ENCODE measurements at places on chromosomes 7 and 10. TPM values are rescaled to one million over a fixed set of nuclear protein-coding genes. Genes with fewer than 3 reads are reported as not detected.

SMARCD3 gene
- 37.2 TPM for total RNA-seq

SYCE1 gene
- total RNA-seq: 2.0 TPM

TFR2 gene
- 0.26 TPM for total RNA-seq

SLC29A4 gene
- total RNA-seq: 24.4 TPM

COG5 gene
- 50.1 TPM for total RNA-seq
